Cardiac muscle cell (in vitro differentiated cells and primary cell): ENCODE measurements at places on chromosomes 13 and 19. TPM values are rescaled to one million over a fixed set of nuclear protein-coding genes. Genes with fewer than 3 reads are reported as not detected.

The TMEM91 gene
- 16.8 and 21.8 TPM in 2 replicates for total RNA-seq

The THAP8 gene
- 18.9 and 37.0 TPM in 2 replicates for total RNA-seq

The ZNF556 gene
- total RNA-seq: 0.04 and 0.21 TPM in 2 replicates

The FUT6 gene
- total RNA-seq: 0.42 TPM in 1 of 2 replicates, not detected in the other

The BCAM gene
- 338 TPM in 2 replicates for total RNA-seq

The ICAM4 gene
- 21.8 and 23.4 TPM in 2 replicates for total RNA-seq

The CILP2 gene
- 7.5 and 8.4 TPM in 2 replicates for total RNA-seq

The MUC16 gene
- not detected in 2 replicates for total RNA-seq

The GRIK5 gene
- 9.1 and 11.8 TPM in 2 replicates for total RNA-seq

The ZNF90 gene
- total RNA-seq: 6.8 and 11.1 TPM in 2 replicates

The IZUMO4 gene
- 10.5 and 11.6 TPM in 2 replicates for total RNA-seq

The RNF113B gene
- total RNA-seq: not detected in 2 replicates

The CCNA1 gene
- 1.4 TPM in 1 of 2 replicates, not detected in the other for total RNA-seq

The VSTM2B gene
- 0.39 TPM in 1 of 2 replicates, not detected in the other for total RNA-seq
